MV-4-11 (cell line): ENCODE measurements at places on chromosomes 12 and 14.

DNA sequence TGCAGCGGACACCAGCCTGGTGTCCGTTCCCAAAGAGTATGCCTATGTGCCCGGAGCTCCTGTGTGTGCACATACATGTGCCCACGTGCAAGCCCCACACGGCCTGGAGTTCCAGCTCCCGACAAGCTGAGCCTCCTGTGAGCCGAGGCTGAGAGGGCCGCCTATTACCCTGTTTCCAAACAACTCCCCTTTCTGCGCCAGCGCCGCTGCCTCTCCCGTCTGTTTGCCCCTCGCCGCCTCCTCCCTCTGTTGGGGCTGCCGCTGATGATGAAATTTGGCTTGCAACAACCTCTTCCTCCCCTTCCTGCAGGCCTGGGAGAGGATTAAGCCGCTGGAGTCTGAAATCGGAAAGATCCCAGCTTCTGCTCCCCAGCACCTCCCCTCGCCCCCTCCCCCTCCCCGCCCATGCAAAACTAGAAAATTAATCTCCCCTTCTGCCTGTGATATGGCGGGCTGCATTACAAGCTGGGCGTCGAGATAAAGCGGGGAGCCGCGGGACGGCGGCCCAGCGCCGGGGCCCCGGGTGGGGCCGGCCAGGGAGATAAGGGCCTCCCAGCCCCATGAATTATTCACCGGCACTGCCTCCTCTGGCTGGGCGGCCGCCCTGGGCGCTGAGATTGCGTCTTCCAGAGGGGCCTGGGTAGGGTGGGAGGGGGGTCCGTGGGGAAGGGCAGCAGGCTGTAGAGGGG lies 6.8 kb upstream of the ASIC1 start:
- DNase-seq = peak; percentile 85

DNA sequence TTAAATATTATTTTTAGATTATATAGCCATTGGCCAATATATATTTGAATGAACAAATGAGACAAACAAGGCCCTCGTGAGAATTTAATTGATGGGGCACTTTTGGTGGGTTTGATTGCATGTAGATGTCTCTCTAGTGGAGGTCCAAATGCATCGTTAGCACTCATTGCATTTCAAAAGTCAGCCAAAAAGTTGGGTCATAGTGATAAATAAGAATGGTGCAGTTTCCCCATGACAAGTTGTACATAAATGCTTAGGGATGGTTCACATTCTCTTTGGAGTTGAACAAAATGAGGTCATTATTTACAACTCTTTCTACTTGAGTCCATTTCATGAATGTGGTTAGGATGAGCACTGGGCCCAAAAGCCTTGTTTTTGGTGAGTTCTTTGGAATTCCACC lies 1.0 kb downstream of the BEST3 start:
- DNase-seq = no peak

GRCh38 chr12:120234643-120235368 lies 30.7 kb downstream of the PXN start:
- no peak for DNase-seq

- no peak for DNase-seq
Observed at GRCh38 chr12:42968426-42968825, 378.9 kb upstream of the PRICKLE1 start.

GRCh38 chr12:10457760-10458159 lies 4.6 kb upstream of the KLRC1 start:
- no peak for DNase-seq

DNA sequence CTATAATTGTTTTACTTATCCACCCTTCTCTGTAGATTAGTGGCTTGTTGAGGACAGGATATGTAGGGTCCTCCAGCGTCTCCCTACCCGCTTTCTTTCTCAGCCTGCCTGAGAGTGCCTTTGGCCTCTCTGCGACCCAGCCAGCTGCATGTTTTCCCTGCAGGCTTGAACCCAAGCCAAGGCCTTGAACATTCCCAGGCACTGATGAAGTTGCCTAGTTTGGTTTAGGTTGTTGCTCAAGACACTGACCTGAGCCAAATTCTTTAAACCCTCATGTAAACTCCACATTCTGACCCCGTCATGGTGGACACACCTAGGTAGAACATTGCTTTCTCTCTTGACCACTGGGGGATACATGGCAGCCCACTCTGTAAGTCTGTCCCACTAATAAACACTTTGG lies 33.4 kb upstream of the TXNRD1 start:
- DNase-seq = no peak

DNA sequence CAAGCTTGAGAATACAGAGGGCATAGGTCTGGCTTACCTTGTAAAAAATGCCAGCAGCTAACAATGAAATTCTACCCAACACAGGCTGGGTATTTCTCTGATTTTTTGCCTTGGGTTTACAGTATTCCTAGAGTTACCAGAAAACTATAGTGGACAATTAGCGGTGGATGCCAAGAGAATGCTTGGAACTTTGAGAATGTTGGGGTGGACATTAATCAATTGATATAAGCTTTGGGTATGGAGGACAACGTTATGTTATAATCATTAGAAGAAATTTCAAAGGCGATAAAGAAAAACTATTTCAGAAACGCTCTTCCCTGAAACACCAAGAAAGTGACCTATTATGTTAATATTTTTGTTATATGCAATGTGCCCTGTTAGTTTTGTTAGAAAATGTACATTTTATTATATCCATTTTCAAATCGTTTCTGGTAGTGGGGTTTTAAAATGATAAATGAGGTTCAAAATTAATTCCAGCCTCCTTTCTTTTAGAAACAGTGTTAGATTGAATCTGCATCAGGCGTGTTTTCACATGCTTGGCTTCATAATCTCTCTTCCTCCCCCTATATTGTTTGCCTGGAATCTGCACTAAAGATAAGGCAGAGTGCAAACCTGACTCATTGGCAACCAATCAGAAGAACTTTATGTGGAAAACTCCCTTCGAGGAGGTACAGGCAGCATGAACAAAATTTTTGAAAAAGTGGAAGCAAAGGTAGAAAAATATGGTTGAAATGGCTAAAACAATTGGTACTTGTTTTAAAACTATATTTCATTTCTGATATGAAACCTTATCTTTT lies 1.4 kb upstream of the PTPRQ start:
- DNase-seq = no peak

- DNase-seq = no peak
Observed at GRCh38 chr14:79044894-79045624, 874.9 kb downstream of the NRXN3 start.

DNA sequence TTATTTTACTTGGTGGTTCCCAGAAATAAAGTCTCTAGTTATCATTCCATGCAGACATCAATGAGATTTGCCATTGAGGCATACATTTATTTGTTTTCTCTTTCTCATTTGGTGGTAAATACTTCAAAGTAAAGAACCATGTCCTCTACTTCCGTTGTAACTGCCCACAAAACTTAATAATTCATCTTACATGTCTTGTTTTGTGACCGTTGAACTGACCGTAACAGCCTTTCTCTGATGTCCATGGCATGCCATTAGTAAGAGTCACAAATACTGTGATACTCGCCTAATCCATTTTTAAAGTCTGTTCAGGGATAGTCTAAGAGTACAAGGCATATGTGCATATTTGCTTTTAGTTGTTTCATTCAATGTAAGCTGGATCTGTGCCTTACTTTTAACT lies 145.3 kb downstream of the ETV6 start:
- DNase-seq = no peak

GRCh38 chr12:58608711-58609110 lies 311.6 kb downstream of the LRIG3 start:
- no peak for DNase-seq

- peak; percentile 68 for DNase-seq
Observed at GRCh38 chr12:109863847-109864712, 16.3 kb downstream of the GLTP start.

DNA sequence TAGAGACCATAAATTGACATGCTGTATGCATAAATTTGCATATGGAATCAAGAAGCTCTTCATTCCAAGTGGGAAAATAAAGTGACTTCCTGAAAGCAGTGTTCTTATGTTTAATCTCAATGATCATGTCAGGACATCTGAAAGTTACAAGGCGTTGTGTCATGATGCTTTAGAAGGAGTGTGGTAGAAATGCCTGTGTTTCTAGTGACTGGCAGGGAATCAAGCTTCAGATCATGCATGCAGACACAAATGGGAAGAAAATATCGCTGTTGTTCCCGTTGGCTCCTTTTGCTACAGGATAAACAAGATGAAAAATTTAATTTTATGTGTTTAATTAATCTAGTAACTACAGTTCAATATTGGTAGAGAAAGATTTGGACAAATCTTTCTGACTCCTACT lies 298.1 kb upstream of the SYT1 start:
- no peak for DNase-seq

DNA sequence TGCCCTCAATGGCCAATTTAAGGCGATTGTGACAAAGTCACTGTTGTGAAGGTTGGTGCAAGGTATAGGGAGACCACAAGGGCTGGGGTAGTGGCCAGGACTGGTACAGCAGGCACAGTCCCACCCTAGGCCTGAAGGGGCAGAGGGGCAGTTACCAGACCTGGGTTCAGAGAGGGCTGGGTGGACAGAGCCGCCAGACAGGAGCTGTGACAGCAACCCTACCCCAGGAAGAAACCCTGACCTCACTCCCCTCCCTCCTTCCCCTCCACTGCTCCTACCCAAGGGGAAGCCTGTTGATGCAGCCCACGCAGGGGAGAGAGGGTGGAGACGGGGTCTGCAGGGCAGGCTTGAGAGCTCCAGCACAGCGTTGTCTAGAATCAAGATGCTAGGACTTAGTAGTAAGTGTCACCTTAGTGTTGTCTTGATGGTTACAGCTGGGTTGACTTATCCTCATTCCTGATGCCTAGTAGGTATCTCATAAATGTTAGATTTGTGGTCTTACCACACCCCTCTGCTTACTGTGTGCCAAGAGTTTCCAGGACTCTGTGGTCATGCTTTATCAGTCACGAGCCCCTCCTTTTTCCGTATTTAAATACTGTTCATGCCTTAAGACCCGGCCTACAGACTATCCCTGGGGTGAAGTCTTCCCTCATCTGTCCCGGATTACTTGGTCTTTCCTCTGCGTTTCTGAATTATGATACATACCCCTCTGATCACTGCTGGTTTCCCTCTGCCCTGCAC lies 14.4 kb downstream of the EML1 start:
- DNase-seq = no peak

DNA sequence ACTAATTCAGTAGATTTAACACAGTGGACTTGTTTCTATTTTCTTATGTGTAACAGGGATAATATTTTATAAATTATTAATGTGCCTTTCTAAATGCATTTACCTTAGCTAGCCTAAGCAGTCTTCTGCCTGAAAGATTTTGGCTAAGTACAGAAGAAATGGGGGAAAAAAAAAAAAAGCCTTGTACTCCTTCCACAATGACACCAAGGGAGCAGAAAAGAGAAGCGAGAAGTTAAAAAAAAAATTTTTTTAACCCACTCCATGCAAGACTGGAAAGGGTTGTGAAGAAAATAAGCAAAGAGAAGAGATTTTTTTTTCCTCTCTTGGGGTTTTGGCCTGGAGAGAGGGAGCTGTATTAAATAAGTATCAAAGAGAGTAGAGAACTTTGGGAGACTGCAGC lies 28.7 kb downstream of the NELL2 start:
- peak; percentile 34 for DNase-seq

GRCh38 chr12:106174876-106175275 lies 36.1 kb upstream of the NUAK1 start:
- no peak for DNase-seq

- peak; percentile 19 for DNase-seq
Observed at GRCh38 chr14:104130974-104131651, 7.3 kb upstream of the KIF26A start.

DNA sequence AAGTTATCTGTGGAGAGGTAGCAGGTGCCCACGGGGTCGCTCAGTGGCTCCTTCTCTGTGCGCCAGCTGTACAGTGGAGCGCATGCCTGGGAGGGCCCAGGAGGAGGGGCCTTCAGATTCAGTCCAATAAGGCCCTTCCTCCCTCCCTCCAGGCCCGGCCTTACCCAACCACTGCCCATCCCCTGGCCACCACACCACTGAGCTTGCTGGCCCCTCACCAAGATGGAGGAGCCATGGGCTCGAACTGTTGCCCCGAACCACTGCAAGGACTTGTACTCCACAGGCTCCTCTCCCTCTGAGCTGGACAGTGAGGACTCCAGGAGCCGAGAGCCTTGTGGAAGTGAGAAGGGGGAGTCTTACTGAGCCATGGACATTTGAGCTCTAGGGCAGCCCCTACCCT lies 9.8 kb downstream of the ITGA5 start:
- no peak for DNase-seq

GRCh38 chr14:30532264-30532663 lies 26.7 kb upstream of the G2E3 start:
- DNase-seq = peak; percentile 5

DNA sequence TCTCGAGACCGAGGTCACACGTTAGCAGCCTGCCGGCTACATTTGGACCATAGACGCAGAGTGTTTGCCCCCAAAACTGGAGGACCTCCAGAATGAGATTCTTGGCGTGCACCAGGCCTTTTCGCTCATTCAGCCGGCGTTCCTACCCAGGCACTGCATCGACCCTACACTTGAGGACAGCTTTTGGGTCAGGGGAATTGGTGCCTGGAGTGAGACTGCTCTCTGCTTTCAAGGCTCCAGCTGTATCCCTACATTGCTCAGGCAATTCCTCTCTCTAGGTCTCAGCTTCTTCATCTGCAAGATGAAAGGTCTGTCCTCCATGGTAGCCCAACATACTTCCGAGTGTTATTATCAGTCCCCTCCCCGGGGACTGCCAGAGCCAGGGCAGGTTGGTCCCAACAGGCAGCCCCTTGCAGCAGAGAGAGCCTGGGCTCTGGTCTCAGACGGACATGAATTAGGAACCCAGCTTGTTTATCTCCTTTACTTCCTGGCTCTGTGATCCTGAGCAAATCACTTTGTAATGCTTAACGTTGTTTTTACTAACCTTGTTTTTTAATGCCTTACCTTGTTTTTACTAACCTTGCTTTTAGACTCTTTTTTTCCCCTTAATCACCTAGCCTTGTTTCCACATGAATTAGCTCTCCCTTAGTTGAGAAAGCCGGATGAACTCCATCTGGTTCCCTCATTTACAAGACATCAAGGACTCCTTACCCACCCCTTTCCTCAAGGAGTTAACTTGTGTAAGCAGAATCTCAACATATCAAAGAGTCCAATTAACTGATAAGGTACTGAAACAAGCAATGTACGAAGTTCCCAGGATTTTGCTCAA lies 892 bp downstream of the TCHP start:
- no peak for DNase-seq

DNA sequence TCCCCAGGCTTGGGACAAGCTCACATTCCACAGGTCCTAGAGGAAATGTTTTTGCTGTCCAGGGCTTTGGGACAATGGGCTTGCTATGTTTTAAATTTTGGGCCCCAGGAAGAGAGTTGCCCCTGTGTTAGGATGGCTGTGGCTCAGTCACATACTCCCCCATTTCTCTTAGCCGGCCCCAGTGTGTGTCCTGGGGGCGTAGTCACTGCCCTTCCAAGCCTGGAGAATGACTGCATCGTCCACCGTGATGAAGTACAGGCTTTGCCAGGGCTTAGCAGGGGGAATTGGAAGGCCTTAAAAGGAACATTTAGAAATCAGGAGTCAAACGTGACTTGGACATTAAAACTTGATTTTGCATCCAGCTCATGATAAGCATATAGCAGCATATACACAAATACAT lies 293.6 kb downstream of the CACNA1C start:
- DNase-seq = no peak

- DNase-seq = no peak
Observed at GRCh38 chr12:115294453-115295133, 610.6 kb upstream of the TBX3 start.
